ENCODE measurements at places on chromosomes 12 and 14.

DNA sequence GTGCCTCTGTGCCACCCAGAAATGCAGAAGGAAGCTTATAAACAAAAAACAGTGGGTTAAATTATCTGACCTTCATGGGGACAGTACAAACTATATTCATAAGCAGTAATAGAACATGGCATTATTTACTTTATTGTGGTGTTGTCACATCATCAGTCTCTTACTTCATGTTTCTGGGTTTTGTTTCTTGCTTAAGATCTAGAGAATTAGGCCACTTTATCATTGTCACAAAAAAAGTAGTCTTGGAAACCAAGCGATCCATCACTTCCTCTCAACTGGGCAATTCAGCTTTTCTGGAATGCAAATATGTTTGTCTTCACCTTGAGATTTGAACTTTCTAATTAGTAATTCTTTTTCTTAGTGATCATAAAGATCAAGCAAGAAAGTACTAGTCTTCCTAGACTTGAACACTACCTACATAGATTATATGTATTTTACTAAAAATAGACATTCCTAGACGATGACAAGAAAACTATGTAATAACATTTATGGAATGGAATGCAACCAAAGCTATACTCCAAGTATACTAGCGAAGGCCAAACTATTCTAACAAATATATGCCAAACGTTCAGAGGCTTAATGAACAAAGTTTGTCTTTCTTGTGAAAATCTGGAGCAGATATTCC lies 363.4 kb downstream of the DAD1 start:
- DNase-seq = peak; percentile 63

DNA sequence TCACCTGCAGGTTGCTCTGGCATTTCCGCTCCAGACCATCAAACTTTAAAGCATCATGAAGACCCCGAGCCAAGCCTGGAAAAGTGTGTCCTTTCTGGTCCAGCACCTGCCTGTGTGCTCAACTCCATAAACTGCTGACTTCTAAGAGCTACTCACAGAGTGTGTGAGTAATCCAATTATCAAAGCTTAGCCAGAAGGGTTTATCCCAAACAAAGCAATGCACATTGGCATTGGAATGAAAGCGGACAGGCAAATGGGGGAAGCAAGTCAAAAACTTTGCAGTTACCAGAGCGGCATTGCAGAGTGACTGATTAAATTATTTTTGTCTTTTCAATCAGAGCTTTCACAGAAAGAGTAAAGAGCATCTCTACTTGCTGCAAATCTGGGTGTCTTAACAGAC lies 1262.4 kb upstream of the SEL1L start:
- no peak for DNase-seq

DNA sequence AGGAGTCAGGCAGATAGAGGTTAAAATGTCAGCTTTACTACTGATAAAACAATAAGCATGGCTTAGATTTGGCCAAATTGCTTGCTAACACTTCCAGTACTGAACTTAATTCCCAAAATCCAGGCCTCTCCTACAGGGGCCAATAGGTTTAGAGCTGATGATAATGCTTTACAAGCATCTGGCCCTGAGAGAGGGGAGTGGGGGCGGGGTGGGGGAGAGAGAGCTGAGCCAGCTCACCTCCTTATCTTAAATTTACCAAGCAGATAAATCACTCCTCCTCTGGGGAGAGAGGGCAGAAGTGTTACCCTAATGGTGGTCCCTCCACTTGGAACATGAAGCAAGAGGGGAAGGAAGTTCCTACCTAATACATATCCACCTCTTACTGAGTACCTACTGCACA lies 182.2 kb upstream of the CRY1 start:
- no peak for DNase-seq

DNA sequence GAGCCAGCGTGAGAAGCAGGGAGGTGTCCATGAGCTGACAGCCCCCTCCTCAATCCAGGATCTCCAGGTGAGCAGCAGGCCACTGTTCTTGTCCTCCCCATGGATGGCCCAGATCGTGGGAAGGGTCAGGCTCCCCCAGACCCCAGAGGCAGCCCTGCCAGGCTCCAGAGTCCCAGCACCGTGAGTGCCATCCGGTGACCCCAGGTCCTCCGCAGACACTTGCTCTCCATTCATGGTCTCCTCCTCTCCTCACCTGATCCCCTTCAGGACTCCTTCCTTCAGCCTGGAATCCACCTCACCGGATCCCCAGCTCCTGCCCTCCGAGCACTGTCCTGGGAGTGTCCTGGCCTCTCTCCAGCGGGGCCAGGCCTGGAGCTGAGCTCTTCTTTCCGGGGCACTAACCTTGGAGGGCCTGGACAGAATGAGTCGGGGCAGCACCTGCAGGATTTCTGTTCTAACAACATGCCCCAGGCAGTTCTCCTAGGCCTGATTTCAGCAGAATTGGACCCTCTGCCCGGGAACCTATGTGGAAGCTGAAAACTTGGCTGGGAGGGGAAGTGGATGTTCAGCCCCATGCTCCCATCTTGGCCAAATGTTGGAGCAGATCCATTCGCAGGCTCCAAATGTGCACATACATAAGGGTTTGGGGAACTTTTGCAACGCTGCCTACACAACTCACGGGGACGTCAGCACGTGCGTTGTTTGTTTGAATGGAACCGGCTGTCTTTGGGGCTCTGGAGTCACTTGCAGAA lies 341.6 kb upstream of the SFSWAP start:
- DNase-seq = no peak

- no peak for DNase-seq
Measured at GRCh38 chr12:87642245-87642644, 387.0 kb downstream of the C12orf50 start.

DNA sequence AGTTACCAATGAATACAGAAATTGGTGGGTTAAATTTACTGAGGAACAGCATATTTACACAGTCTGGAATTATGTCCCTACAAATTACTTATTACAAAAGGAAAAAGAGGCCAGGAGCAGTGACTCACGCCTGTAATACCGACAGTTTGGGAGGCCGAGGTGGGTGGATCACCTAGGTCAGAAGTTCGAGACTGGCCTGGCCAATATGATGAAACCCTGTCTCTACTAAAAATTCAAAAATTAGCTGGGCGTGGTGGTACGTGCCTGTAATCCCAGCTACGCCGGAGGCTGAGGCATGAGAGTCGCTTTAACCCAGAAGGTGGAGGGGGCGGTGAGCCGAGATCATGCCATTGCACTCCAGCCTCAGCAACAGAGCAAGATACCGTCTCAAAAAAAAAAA lies 52.6 kb downstream of the HECTD1 start:
- DNase-seq = no peak

DNA sequence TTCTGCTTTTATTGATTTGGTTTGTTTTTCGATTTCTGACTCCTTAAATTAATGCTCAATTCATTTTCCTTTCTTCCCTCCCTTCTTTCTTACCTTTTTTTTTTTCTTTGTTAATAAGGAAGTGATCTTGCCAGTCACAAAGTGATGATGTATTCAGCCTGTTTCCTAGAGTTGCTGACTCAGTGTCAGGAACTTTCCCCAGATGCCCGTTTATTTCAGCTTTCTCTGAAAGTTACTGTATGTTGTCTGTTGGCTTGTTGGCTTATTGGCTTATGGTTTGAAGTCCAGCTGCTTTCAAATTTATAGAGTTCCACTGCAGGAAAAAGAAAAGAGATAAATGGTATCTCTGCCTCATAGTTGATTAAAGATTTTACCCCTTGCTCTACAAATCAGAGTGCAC lies 12.4 kb upstream of the SLC6A15 start:
- DNase-seq = peak; percentile 55

DNA sequence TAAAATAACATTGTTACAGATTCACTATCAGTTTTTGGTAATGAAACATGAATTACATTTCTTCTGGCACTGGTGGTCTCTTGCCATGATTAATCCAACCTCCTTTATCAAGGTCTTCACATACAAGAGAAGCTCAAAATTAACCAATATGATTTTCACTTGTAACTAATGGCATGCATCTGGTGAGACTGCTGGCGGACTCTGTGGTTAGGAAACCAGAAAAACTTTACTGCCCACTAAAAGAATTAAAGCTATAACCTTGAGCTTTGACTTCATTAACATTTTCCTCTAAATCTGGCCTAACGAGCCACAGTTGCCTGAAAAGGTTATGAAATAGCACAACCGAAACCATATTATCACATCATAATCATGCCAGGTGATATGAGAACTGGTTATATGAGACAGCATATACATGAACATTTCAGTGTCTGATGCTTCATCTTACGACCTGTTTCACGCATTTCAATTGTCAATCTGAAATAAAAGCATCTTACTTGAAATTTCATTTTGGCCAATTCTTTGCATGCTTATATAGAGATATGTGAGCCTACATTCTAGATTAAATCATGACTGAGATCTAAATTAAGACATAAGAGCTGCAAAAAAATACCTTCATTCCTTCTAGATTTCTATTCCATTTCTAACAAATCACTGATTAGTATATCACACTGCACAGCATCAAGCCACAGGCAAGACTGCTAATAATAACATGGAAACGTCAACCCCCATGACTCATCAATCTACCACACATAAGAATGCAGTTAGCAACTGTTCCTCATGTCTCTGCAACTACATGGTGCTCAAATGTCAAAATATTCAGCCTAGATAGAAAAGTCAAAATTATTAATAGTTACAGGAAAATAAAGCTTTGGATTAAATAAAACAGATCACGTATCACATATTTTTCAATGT lies 89.3 kb downstream of the OSBPL8 start:
- peak; percentile 93 for DNase-seq

- DNase-seq = peak; percentile 42
Measured at GRCh38 chr12:22262309-22262708, 72.2 kb downstream of the ST8SIA1 start.

DNA sequence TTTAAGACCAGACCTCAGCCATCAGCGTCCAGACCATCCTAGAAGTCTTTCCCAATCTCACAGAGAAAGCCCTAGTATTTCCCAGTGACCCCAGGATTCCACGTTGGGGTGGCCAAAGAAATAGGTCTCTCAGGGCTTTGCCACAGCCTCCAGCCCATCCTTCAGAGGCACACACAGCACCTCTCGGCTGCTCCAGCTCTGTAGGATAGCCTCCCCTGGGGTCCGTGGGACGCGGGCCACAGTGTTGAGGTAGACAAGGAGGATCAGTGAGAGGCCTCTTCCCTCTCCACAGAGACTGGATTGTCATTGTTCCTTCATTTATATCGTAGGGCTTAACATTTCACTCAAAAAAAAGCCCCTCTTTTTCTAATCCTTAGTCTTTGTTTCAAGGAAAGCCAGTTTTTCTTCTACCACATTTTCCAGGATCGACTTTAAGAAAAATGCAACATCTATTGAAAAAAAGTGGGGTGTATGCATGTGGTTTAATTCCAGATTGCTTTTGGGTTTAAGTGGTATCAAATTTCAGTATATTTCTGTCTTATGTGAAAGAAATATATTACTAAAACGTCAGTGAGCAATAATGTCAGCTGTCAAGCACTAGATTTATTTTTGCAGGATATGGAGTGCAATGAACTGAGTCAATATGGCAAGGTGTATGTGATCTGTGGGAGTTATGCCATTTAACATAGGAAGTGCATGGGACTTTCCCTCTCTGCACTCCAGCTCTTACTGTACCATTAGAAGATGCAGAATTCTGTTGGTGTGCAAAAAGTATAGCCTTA lies 187.5 kb downstream of the MSRB3 start:
- no peak for DNase-seq

DNA sequence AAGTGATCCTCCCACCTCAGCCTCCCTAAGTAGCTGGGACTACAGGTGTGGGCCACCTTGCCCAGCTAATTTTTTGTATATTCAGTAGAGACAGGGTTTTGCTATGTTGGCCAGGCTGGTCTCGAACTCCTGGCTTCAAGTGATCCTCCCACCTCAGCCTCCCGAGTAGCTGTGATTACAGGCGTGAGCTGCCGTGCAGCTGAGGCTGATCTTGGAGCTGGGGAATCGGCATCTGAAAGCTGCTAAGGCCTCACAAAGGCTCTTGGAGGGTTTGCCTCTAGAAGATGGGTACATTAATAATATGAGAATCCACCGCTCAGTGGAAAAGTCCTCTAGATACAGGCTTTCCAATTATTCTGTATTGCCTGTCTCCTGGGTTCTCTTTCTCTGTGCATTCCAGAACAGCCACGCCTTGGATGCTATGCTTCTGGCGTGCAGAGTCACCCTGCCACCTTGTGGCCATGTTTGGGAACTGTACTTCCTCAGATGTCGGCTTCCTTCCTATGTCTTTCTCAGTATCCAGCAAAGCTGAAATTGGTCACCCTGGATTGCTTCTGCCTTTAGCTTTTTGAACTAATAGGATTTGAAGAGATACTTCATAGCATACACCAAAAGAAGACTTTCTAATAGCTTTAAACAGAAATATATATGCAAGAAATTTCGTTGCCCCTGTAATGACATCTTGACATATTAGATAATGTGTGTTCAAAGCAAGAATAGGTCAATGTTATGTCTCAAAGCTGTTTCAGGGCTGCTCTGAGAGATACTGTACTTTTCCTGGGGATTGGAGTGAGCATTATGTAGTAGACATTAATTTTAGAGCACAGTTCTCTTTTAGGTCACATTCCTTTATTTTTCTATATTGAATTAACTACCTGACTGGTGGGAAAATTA lies 75.4 kb downstream of the SNAPC1 start:
- DNase-seq = peak; percentile 67

DNA sequence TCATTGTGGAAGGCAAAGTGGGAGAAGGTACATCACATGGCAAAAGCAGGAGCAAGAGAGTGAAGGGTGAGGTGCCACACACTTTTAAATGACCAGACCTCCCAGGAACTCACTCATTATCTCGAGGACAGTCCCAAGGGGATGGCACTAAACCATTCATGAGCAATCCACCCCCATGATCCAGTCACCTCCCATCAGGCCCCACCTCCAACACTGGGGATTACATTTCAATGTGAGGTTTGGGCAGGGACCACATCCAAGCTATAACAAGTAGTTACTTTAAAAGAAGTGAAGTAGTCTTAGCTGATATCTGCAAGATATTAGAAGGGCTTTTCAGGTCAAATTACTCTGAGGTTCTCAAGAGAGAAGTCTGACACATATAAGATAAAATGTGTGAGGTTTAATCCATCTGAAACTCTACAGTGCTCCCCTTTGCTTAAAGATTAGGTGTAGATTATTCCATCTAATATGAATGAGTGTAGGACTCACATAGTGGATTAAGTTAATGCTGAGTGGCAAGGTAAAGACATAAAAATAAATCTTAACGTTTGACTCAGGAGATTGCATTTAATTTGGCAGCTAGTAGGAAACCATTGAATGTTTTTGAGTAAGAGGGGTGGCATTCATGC lies 130.8 kb downstream of the TMX1 start:
- peak; percentile 39 for DNase-seq

DNA sequence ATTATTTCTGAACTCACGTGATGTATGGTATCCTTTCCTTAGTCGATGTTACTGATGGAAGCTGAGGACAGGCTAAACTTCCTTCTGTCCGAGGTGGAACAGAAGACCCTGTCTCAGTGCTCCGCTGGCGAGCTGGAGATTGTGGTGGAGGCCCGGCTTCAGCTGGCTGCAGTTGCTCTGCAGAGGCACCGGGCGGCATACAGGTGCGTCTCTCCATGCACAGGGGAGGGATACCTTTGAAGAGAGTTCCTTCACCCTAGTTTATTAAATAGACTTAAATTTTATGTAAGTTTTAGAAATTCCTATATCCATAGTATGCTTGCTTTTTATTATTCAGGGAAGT lies 186.7 kb upstream of the NEDD1 start:
- DNase-seq = no peak

GRCh38 chr14:69321601-69322330 lies 61.8 kb downstream of the GALNT16 start:
- DNase-seq = peak; percentile 6
